Stimulated activated CD4-positive, alpha-beta T cell treated with anti-CD3 and anti-CD28 coated beads, Interleukin-1b, Interleukin-23, amount 100 ng/mL, for 1 hour (primary cell): ENCODE measurements at places on chromosomes 1 and 21.

DNA sequence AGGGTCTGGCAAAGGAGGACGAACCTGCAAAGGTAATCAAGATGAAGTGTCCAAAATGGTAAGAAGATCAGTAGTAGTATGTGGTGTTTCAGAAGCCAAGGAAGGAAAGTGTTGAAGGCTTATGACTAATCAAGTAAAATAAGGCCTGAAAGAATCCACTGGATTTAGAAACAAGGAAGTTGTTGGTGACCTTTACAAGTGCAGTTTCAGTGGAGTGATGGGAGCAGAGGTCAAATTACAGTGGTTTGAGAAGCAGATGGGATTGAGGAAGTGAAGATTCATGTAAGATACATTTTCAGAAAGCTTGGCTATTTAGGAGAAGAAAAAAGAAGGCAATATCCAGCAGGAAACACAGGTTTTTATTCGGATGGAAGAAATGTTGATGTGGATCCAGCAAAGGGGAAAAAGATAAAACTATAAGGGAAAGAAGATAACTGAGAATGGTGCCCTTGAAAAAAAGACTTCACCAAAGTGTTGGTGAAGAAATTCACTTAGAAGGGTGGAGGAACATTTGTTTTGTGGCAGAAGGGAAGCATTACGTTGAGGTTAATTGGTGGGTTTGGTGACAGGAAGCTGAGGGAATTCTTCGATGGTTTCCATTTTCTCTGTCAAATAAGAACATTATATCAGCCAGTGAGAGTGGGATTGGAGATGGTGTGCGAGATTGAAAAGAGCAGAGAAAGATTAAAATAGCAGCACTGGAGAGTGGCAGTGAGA lies 2.1 kb downstream of the ARMH1 start:
- no peak for DNase-seq

GRCh38 chr1:63955370-63956145 lies 181.7 kb downstream of the ROR1 start:
- no peak for DNase-seq

- no peak for DNase-seq
Observed at GRCh38 chr1:180243517-180244221, 13.6 kb downstream of the LHX4 start.

DNA sequence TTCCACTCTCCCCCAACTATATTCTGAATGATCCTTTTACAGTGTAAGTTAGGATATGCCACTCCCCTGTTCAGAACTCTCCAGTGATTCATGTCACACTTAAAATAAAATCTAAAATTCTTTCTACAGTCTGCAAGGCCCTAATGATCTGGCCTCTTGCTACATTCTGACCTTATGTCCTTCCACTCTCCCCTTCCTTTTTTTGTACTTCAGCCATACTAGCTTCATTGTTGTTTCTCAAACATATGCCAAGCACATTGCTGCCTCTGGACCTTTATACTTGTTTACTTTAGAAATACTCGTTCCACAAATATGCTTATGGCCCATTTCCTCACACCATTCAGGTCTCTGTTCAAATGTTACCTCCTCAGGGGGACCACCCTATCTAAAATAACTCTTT lies 14.8 kb upstream of the PSMA5 start:
- no peak for DNase-seq

GRCh38 chr1:13588946-13589796 lies 5.5 kb downstream of the PDPN start:
- DNase-seq = no peak

DNA sequence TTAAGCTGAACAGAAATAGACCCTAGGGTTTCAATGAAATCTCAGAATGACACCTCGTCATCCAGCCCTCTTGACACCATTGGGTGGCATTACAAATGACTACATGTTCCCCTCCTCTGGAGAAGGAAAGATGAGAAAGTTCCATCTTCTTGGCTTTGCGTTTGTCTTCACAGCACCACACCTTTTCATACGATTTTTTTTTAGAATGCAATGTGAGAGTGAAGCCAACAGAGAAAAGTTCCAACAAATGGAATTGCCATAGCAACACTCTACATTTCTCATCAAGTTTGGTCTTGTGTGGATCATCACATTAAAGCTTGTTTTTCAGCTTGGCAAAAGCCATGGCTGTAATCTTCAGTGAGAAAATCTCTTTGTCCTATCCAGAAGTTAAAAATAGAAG lies 183.4 kb upstream of the SNX7 start:
- no peak for DNase-seq

- no peak for DNase-seq
Observed at GRCh38 chr21:37339552-37339939, 27.0 kb upstream of the DYRK1A start.

DNA sequence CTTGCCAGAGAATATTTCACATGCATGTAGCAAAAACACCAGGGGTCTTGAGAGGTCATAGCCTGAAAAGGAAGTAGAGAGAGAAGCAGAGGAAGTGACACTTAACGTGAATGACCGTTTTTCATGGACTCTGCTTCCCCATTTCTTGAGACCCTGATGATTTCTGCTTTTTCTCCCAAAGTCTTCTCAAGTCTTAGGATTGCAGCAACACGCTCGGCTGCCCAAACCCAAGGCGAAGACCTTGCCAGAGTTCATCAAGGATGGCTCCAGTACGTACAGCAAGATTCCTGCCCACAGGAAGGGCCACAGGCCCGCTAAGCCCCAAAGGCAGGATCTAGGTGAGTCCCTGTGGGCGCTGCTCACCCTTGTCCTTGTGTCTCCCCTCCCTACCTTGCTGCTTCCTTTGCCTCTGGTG lies 12.8 kb downstream of the THEMIS2 start:
- no peak for DNase-seq

DNA sequence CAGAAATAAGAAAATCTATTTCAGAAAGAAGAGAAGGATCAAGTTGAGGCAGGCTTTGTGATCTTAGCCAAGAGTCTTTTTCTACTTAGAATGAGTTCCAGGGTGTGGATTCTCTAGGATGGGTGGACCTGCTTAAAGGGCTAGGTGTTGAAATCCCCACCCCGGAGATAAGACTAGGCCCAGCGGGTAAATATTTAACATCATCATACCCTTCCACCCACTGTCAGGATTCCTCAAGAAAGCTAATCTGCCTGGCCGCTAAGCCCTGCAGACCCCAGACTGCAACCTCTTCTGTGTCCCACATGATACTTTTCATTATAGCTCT lies 5.8 kb downstream of the IGSF9 start:
- DNase-seq = no peak

- DNase-seq = no peak
Observed at GRCh38 chr1:158324395-158324794, 6.9 kb downstream of the CD1B start.

DNA sequence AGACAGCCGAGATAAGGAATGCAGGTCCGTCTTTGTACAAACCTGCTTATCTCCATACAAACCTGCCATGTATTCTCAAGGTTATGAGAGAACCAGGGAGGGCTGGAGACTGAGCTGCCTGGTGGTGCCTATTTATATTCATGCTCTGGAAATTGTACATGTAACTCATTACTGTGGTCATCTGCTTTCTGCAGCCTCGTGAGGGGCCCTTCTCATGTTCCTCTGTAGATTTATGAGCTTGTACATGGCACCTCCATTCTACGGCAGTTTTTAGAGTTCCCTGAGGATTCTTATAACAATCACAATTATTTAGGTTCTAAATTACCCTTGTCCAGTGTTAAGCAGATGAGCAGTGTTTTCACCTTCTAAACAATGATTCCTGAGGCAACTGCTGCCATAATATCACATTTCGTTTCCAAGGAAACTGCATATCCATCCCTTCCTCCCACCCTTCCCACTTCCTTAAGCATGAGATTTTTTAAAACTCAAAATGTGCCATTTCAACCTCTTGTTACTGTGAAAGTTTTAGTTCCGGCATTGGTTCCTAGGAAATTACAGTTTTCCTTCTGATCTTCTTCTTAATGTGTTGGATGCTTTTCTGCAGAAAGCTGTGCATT lies 112.1 kb downstream of the ST6GALNAC3 start:
- no peak for DNase-seq

GRCh38 chr1:115170961-115171392 lies 81.7 kb upstream of the TSPAN2 start:
- DNase-seq = no peak

DNA sequence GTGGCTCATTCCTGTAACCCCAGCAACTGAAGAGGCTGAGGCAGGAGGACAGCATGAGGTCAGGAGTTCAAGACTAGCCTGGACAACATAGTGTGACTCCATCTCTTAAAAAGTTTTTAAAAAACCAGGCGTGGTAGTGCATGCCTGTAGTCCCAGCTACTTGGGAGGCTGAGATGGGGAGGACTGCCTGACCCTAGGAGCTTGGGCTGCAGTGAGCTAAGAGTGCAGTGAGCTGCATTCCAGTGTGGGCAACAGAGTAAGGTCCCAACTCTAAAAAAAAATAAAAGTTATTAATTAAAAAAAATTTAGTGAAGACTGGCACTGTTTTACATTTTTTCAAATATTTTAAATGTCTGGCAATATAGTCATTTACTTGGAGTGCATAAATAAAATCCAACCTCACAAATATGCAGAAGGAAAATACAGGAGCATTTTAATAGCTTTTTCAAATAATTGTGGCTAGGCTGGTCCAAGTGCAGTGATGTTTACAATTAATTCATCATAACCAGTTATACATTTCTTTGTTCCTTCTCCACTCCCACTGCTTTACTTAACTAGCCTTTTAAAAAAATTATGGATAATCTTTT lies 10.8 kb downstream of the ZBTB8OS start:
- no peak for DNase-seq

DNA sequence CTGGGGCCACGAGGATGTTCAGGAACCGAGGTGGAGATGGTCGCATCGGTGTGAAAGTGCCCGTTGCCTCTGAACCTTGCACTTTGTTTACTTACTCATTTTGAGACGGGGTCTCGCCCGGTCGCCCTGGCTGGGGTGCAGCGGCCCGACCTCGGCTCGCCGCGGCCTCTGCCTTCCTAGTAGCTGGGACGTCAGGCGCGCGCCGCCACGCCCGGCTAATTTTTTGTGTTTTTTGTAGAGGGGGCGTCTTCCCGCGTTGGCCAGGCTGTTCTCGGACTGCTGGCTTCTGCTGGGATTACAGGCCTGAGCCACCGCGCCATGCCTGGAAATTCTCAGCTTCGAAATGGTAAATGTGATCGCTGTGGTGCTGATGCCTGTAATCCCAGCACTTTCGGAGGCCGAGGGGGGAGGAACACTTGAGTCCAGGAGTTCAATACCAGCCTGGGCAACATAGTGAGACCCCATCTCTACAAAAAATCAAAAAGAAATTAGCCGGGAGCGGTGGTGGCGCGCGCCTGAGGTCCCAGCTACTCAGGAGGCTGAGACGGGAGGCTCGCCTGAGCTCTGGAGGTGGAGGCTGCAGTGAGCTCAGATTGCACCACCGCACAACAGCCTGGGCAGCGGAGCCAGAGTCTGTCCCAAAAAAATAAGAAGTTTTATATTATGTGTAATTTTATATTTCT lies 684 bp upstream of the MRPL20 start:
- DNase-seq = no peak

- DNase-seq = no peak
Observed at GRCh38 chr1:119222271-119222670, 81.8 kb upstream of the WARS2 start.

- DNase-seq = no peak
Observed at GRCh38 chr1:8047686-8048445, 21.8 kb upstream of the ERRFI1 start.

- DNase-seq = no peak
Observed at GRCh38 chr1:111591937-111592336, 27.7 kb upstream of the RAP1A start.

DNA sequence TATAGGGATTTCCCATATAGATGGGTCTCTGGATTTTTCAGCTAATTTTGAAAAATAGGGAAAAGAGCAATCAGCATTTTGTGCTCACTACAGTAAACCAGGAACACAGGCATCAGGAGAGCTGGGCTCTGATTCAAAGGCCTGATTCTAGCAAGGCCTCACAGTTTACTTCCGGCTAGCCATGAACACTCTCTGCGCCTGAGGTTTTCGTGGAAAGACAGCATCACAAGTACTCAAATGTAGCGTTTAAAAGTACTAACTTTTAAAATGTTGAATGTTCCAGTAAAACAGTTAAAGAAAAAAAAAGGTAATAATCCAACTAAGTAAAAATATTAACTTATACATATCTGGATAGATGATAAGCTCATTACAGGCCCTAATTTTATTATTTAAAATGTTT lies 120.6 kb downstream of the SLC45A1 start:
- DNase-seq = no peak

DNA sequence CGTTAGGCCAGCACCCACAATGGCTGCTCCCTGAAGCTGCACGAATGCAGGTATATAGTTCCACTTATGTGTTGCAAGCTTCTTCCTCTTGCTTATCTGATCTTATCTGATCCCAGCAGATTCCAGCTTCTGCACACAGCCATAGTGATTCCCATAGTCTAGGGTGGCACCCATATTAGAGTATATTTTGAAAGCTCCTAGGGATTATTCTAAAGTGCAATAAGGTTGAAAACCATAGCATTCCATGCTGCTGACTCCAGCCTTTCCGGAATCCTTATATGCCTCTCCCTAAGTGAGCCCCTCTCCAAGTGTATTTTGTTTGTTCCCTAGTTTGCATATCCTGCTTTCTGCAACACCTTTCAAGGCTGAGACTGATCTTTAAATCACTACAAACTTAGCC lies 432.0 kb downstream of the SETD4 start:
- DNase-seq = no peak

DNA sequence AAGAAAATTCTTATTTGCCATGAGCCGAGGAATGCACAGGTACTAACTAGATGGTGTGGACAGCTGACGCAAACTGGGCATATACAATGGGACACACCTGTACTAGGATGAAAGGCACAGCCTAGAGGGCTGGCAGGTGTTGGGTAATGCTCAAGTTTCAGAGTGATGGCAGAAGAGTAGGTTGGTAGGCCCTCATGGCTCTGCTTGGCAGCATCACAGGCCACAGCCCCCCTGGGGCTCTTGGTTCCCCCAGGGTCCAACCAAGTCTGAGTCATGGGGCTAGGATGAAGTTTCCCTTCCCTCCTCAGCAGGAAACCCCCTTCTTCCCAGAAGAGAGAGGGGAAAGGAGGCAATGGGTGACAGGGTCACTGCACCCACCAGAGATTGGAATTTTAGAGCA lies 35.2 kb downstream of the SPEN start:
- DNase-seq = no peak

DNA sequence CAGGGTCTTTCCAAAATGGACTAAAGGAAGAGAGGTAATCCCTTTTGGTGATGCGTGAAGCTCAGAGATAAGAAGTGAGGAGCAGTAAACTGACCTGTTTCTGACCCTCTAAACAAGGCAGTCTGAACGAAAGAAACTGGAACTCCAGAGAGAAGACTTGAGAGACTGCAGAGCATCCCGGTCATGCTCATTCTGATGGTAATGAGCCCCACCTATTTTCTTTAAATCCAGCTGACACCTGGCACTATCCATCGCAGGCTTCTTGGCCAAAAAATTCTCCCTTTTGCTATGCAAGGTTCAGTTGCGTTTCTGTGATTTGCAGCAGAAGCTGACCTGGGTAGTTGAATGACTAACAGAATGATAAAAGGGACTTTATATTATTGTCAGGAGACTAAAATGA lies 105.9 kb upstream of the KCNK2 start:
- no peak for DNase-seq

- DNase-seq = no peak
Observed at GRCh38 chr1:195951313-195951712, 656.9 kb downstream of the KCNT2 start.

GRCh38 chr1:64675718-64676345 lies 69.0 kb upstream of the RAVER2 start:
- no peak for DNase-seq
